ENCODE measurements at places on chromosomes 2 and 18.

- no peak for DNase-seq
- no peak overlapping the region for H3K27ac ChIP-seq
- no peaks in the 10 kb centered on the region for H3K4me1 ChIP-seq
- no peaks in the 10 kb centered on the region for H3K27me3 ChIP-seq
- H3K36me3 ChIP-seq, result no peaks in the 10 kb centered on the region
- no peak overlapping the region for H3K4me3 ChIP-seq
Measured at GRCh38 chr2:67057901-67058703, 339.0 kb upstream of the ETAA1 start.

- no peak for DNase-seq
- H3K27me3 ChIP-seq, result no peaks in the 10 kb centered on the region
- no peaks in the 10 kb centered on the region for H3K36me3 ChIP-seq
Measured at GRCh38 chr2:172177996-172178395, 75.3 kb upstream of the DLX2 start.

GRCh38 chr2:71705171-71705960 is 252.0 kb downstream of the DYSF start:
- no peak overlapping the region for H3K27ac ChIP-seq
- no peaks in the 10 kb centered on the region for H3K36me3 ChIP-seq
- H3K27me3 ChIP-seq, result no peaks in the 10 kb centered on the region
- H3K4me1 ChIP-seq, result no peaks in the 10 kb centered on the region
- H3K4me3 ChIP-seq, result no peak overlapping the region

DNA sequence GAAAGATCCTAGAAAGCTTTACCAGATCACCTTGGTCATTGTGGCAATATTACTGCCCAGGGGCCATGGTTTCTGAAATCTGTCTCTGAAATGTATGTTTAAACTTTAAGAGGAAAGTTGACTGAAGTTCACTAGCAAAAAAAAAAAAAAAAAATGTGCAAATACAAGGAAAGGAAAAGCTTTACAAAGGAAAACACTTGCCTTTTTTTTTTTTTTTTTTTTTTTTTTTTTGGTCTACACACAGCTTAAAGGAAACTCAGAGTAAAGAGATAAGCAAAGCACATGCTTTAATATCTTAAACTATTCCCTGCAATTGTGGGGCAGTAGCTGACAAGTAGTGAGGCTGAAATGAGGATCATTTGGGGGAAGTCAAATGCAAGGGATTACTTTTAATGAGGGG is 174.2 kb upstream of the EPAS1 start:
- DNase-seq, result no peak
- peaks cover 1% of the 10 kb centered on the region for H3K4me1 ChIP-seq
- H3K27me3 ChIP-seq, result no peaks in the 10 kb centered on the region
- H3K27ac ChIP-seq, result no peak overlapping the region

- peaks cover 59% of the 10 kb centered on the region for H3K27me3 ChIP-seq
- H3K27ac ChIP-seq, result no peak overlapping the region
- DNase-seq, result no peak
- peaks cover 10% of the 10 kb centered on the region for H3K4me1 ChIP-seq
Measured at GRCh38 chr18:12401881-12402280, 5.8 kb upstream of the PRELID3A start.

DNA sequence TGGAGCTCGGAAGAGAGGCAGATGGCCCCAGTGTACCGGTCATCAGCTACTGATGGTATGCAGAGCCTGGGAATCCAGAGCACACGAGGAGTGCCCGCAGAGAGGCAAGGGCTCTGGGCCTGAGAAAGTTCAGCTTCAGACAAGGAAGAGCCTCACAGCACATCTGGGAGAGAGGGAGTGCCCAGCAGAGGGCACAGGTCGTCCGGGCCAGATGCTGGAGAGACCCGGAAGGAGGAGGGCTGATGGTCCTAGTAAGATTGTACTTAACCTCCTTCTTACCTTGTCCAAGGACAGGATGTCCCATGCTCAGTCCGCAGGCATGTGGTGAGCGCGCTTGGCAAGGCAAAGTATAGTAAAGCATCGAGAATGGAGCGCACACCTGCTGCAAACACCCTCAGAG is 24.4 kb upstream of the CHMP1B start:
- no peak for DNase-seq
- H3K27ac ChIP-seq, result no peak overlapping the region
- H3K36me3 ChIP-seq, result no peaks in the 10 kb centered on the region
- H3K4me3 ChIP-seq, result no peak overlapping the region
- no peaks in the 10 kb centered on the region for H3K27me3 ChIP-seq
- no peaks in the 10 kb centered on the region for H3K4me1 ChIP-seq

Data from naive thymus-derived CD8-positive, alpha-beta T cell (primary cell).